ENCODE measurements at places on chromosomes 4 and X. TPM values are rescaled to one million over a fixed set of nuclear protein-coding genes. Genes with fewer than 3 reads are reported as not detected.

Gene NLGN4X
- 57.4 TPM for total RNA-seq

- H3K4me3 ChIP-seq, result no peak overlapping the region
- peaks cover 3% of the 10 kb centered on the region for H3K4me1 ChIP-seq
- no peak overlapping the region for H3K27ac ChIP-seq
- peaks cover 2% of the 10 kb centered on the region for H3K36me3 ChIP-seq
- no peaks in the 10 kb centered on the region for H3K27me3 ChIP-seq
Measured at GRCh38 chr4:27023366-27023765, 162.7 kb downstream of the STIM2 start.

DNA sequence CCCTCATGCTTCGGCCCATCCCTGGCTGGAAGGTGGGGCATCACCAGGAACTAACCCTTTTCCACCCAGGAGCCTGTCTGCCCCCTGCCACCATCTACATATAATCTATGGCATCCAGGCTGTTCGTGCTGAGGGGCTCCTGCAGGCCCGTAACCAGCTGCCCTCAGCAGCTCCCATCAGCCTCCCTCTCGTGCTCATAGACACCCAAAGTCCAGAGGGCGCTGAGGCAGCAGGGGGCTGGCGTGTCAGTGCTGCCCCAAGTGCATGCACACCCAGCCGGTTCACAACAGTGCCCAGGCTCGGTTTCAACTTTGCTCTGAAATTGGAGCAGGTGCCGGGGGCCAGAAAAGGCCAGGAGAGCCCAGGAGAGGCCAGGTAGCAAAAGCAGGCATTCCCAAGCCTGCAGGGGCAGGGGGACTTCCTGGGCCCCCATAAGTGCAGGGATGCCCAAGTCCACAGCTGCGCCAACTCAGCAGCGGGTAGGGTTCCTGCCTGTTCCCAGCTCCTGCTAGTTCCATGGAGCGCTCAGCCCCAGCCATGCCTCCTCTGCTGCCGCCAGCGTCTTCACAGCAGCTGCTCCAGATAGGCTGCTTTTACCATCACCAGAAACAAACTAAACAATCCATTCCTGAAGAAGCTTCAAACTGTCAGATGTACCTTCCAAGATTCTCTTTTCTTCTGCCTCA lies 558.2 kb upstream of the GNPDA2 start:
- no peak overlapping the region for H3K27ac ChIP-seq
- no peaks in the 10 kb centered on the region for H3K36me3 ChIP-seq
- H3K4me1 ChIP-seq, result no peaks in the 10 kb centered on the region
- no peak for DNase-seq

DNA sequence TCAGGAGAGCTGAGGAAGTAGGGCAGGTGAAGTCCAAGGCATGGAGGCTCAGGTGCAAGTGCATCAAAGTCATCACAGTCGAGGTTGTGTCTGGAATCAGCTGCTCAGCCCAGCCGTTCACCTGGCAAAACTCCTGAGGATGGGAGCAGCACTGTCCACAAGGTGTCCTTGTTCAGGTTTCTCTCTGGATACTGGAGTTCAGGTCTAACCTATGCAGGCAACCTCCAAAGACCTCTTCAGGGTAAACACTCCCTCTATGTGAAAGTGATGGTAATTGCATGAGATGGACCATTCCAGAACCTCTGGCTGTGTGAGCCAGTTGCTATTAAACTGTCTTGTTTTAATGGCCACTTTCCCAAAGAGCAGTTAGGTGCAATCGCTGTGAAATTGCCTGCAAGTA lies 120.2 kb upstream of the PSAPL1 start:
- peaks cover 8% of the 10 kb centered on the region for H3K36me3 ChIP-seq
- H3K27me3 ChIP-seq, result peaks cover 7% of the 10 kb centered on the region
- no peak overlapping the region for H3K4me3 ChIP-seq
- H3K4me1 ChIP-seq, result no peaks in the 10 kb centered on the region
- no peak for DNase-seq
- H3K27ac ChIP-seq, result no peak overlapping the region

- H3K36me3 ChIP-seq, result no peaks in the 10 kb centered on the region
- H3K27me3 ChIP-seq, result no peaks in the 10 kb centered on the region
- no peaks in the 10 kb centered on the region for H3K4me1 ChIP-seq
- H3K4me3 ChIP-seq, result no peak overlapping the region
- no peak for DNase-seq
- H3K27ac ChIP-seq, result no peak overlapping the region
Measured at GRCh38 chr4:149555146-149555545, 260.5 kb downstream of the IQCM start.

Gene AFAP1
- 25.4 TPM for total RNA-seq

GRCh38 chr4:176789955-176790354 lies 2.8 kb downstream of the VEGFC start:
- DNase-seq, result no peak
- peaks cover 16% of the 10 kb centered on the region for H3K4me1 ChIP-seq
- H3K4me3 ChIP-seq, result peak overlapping the region; percentile 67
- H3K27me3 ChIP-seq, result peaks cover 38% of the 10 kb centered on the region
- no peaks in the 10 kb centered on the region for H3K36me3 ChIP-seq
- H3K27ac ChIP-seq, result no peak overlapping the region

GRCh38 chr4:57501720-57502119 lies 391.5 kb upstream of the IGFBP7 start:
- H3K36me3 ChIP-seq, result no peaks in the 10 kb centered on the region
- H3K4me3 ChIP-seq, result no peak overlapping the region
- H3K27me3 ChIP-seq, result no peaks in the 10 kb centered on the region

- H3K27me3 ChIP-seq, result no peaks in the 10 kb centered on the region
- DNase-seq, result no peak
- no peak overlapping the region for H3K4me3 ChIP-seq
- H3K36me3 ChIP-seq, result peaks cover 7% of the 10 kb centered on the region
Measured at GRCh38 chrX:21955403-21956189, 15.1 kb downstream of the SMS start.

DNA sequence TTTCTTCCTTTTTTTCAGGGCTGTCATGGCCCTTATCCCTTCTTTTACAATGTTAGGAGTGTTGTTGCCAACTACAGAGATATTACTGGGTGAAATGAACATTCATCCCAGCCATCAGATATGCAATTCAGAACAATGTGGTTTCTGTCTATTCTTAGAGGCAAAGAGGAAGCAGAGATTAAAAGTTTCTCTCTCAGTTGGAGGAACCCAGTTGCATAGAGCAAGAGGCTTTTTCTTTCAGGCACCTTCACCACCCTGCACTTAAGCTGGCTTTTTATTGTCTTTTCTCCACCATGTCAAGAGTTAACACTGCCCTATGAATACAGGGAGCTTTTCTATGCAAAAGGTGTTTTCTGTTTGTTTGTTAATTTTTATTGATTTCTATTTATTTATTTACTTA lies 1559.6 kb upstream of the IGFBP7 start:
- no peaks in the 10 kb centered on the region for H3K27me3 ChIP-seq
- DNase-seq, result no peak
- peaks cover 6% of the 10 kb centered on the region for H3K36me3 ChIP-seq

DNA sequence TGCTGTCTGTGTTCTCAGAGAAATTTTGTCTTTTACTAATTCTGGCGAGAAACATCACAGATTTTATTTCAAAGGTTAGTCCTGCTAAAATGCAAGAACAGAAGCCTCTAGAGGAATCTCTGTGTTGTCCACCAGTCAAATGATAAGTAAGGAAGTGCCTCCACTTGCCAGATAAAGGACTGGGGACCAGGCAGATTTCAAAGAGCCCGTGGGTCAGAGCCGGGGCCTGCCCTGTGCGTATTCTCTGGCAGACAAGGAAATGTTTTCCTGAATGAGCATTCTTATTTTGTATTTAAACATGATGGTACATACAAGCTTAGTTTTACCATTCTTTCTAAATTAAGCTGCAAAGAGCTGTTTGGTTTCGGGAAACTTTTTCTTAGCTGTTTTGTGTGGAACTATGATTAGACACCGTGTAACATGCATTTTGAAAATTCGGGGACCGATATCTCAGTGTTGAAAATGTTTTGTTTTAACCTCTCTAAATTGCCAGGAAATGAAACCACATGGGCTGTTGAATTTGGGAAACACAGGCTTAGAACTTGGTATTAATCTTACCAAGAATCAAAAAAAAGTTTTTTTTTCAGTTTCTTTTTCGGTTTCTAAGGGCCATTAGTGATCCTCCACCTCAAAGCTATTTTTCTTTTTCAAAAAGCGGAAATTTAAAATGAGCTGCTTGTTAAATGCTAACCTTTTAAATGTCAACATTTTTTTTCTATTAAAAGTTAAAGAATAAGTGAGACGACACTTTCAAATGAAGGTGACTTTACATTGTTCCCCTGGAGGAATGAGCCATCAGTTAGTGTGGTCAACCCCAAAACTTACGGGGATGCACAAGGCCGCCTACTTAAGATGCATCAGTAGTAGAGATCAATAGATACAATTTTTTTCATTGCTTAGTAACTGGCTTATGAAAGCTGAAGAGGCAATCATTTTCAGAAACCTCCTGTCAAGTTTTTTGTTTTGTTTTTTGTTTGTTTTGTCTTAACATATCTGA lies 89.6 kb upstream of the MTM1 start:
- H3K4me1 ChIP-seq, result no peaks in the 10 kb centered on the region
- H3K27ac ChIP-seq, result no peak overlapping the region
- H3K4me3 ChIP-seq, result no peak overlapping the region
- no peak for DNase-seq

Gene CTAG2
- not detected for total RNA-seq

Gene MAGEA4
- not detected for total RNA-seq

Gene IL2RG
- total RNA-seq, result not detected

DNA sequence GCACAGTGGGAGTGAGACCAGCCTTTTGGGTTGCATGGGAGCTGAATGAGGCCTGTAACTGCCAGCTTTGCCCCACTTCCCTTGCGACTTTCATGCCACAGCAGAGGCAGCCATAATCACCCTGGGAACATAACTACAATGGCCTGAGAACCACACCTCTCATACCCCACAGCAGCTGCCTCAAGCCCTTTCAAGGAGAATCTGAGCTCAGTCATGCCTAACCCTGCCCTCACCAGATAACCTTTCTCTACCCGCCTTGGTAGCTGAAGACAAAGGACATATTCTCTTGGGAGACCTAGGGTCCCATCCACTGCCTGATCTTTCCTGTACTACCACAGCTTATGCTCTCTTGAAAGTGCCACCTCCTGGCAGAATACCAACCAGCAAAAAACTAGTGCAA lies 599.9 kb upstream of the IGFBP7 start:
- no peaks in the 10 kb centered on the region for H3K4me1 ChIP-seq
- no peak overlapping the region for H3K27ac ChIP-seq
- no peak for DNase-seq

DNA sequence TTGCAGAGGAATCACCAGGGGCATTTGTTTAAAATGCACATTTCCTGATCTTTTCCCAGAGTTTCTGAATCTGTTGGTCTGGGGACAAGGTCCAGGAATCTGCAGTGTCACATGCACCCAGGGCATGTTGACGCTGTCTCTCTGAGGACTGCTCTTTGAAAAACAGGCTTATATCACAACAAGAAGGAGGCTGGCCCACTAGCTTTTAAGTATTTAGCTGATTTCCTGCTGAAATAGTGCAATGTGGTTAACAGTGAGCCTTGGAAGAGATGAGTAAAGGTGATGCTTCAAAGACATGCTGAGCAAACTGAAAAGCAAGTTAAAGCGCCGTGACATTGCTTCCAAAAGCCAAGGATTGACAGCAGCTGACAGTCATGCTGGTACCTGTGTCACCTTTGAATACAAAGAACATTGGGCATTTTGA lies 18.6 kb upstream of the SEPSECS start:
- no peak overlapping the region for H3K27ac ChIP-seq
- no peak for DNase-seq
- H3K36me3 ChIP-seq, result no peaks in the 10 kb centered on the region
- peaks cover 6% of the 10 kb centered on the region for H3K4me1 ChIP-seq
- no peak overlapping the region for H3K4me3 ChIP-seq

DNA sequence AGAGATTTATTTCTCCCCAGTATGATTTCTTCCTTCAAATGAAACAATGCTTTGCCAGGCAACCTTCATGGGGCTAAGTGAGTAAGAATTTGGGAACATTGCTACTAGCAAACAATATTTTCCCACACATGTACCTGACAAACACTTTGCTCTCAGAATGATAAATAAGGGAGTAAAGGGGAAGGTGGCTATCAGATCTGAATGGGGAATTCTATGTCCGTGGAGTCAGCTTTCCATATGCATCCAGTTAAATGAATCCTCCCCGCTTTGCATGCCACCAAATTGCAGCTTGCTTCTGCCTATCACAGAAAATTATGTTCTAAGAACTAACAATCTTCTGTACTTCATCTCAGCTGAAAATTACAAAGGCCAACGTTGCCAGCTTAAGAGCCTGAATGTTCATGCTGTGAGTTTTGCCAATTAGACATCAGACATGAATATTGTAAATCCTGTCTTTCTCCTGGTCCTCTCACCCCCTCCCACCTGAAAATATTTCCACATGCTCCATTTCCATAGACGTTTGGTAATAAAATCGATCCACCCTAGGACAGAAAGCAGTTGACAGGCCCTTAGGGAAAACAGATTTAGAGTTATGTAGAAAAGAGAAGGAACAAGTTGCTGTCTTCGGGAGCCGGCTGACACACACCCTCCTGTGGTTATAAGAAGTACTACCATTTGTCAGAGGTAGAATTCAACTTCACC lies 6.3 kb downstream of the MEPE start:
- DNase-seq, result no peak
- no peak overlapping the region for H3K27ac ChIP-seq
- H3K4me1 ChIP-seq, result peaks cover 31% of the 10 kb centered on the region
- no peaks in the 10 kb centered on the region for H3K27me3 ChIP-seq
- H3K4me3 ChIP-seq, result no peak overlapping the region

DNA sequence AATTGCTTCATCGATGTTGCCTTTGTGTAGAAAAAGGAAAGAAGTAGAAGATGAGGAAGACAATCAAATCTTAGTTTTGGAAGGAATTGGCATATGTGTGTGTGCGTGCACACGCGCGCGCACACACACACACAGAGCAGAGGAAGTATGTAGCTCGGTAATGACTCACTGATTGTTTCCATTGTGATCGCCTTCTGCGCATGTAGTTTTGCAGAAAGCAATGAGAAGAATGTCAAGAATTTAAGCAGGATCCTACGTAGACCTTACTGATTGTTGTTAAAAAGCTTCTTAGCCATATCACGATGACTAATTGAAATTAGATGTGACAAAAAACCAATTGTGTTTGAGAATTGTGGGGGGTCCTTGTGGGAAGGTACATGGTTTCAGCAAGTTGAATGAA lies 12.8 kb upstream of the LIMCH1 start:
- no peaks in the 10 kb centered on the region for H3K27me3 ChIP-seq
- no peaks in the 10 kb centered on the region for H3K36me3 ChIP-seq
- H3K4me3 ChIP-seq, result no peak overlapping the region
- no peak overlapping the region for H3K27ac ChIP-seq
- no peak for DNase-seq

- no peaks in the 10 kb centered on the region for H3K27me3 ChIP-seq
- peaks cover 26% of the 10 kb centered on the region for H3K4me1 ChIP-seq
- H3K27ac ChIP-seq, result peak overlapping the region; percentile 43
- no peaks in the 10 kb centered on the region for H3K36me3 ChIP-seq
- H3K4me3 ChIP-seq, result no peak overlapping the region
- DNase-seq, result no peak
Measured at GRCh38 chr4:152979731-152980330, 43.7 kb downstream of the FHDC1 start.

GRCh38 chr4:110589297-110589696 lies 33.6 kb downstream of the PITX2 start:
- H3K27ac ChIP-seq, result no peak overlapping the region
- peaks cover 4% of the 10 kb centered on the region for H3K4me1 ChIP-seq
- H3K36me3 ChIP-seq, result no peaks in the 10 kb centered on the region
- no peak for DNase-seq

Data from neural crest cell (in vitro differentiated cells).